Left cardiac atrium (tissue), 4 donors: ENCODE measurements at places on chromosomes 11 and 22. TPM values are rescaled to one million over a fixed set of nuclear protein-coding genes. Genes with fewer than 3 reads are reported as not detected.

DNA sequence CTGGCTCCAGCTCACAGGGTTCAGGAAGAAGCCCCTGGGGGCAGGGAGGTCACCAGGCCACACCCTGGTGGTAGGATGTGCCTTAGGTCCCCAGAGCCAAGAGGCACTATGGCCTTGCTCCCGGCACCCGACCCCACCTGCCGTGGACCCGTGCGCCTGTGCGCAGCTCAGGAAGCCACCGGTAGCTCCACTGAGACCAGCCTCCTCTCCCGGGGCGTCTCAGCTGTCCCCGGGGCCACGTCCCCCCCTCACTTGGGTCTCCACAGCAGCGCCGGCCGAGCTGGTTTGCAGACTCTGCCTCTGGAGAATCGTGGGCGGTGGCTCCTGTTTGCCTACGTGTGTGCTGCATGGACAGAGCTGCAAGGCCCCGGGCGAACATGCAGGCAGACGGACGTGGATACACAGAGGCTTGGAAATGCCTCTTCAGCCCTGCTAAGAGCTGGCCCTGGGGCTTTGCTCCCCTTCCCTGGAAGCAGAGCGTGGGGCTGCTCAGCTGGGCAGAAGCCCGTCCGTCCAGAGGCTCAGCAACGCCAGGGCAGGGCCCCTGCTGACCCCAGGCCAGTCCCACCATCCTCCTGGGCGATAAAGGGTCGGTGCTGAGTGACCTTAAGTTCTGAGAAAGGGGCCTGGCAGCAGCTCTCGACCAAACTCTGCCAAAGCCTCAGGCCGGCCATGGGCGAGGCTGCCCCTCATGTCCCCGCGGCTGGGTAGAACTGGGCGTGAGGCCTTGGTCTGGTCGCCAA, 15.3 kb upstream of the MUC5B start:
- peak; percentile 11 for DNase-seq

GRCh38 chr11:63635762-63636465, 21.7 kb upstream of the PLAAT3 start:
- peak; percentile 45 for DNase-seq

Gene SPDYC
- not detected for total RNA-seq

DNA sequence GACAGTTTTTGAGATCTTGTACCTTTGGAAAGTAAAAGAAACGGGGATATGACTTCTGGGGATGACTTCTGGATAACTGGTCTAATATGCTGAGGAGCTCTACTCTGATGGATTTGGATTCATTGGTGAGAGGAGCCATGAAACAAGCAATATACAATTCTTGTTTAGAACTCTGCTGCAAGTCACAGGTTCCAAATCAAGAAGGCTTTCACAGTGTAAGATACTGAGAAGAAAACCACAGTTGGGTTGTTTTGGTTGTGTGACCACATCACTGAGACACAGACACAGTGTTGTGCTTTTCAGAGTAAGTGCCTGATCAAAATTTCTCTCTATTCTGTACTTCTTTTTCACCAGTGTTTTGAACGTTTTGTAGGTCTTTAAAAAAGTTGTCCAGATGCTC, 13.1 kb upstream of the UCP2 start:
- DNase-seq: no peak

Gene ROM1
- total RNA-seq: 3.8 TPM

DNA sequence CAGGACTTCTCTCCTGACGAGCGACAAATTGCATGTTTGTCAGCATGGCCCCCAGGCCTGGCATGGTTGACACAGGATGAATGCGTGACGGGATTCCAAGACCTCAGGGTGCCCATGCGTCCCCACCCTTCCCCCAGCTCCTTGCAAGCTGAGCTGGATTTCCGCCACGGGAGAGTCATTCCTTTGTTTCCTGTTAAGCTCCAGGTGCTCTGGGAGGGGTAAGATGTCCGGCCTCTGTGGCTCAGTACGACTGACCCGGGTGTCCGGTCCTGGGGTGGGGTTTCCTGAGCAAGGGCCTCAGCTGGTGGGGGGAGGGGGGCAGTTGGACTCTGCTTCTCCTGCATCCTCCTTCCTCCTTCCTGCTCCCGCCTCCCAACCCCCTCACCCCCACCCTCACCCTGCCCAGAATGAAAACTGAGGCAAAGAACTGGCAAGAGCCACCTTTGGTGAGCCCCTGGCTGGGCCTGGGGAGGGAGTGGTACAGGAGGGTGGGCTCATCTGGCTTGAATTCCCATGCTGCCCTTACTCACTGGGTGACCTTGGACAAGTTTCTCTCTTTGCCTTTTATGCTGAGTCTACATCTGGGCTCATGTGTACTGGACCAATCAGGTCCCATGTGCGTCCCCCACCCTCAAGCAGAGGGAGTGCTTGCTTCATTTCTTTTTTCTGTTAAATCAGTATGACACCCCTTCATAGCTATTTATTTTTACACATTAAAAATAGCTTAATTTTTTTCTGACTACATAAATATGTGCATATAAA, 2.5 kb downstream of the CDC42EP2 start:
- DNase-seq: peak; percentile 87

DNA sequence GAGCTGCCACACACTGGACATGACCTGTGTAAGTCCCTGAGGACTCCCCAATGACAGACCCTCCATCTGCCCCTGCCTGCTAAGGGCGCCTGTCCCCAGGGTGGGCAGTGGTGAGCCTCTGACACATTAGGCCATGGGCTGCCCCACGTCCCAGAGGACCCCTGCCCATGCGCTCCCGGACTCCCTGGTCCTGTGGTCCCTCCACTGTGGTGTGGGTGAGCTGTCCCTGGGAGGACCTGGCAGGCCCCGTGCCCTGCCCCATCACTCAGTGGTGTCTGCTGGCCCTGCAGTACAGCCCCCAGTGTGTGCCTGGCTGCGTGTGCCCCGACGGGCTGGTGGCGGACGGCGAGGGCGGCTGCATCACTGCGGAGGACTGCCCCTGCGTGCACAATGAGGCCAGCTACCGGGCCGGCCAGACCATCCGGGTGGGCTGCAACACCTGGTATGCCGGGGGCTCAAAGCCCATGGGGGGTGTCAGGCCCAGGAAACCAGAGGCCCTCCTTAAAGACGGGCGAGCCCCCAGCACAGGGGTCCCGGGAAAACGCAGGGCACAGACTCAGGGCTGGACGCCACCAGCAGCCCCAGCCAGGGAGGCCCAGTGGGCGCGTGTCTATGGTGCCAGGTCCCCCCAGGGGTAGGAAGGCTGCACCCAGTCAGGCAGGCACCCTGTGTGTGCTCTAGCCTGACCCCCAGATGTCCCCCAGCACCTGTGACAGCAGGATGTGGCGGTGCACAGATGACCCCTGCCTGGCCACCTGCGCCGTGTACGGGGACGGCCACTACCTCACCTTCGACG, 18.7 kb downstream of the MUC5AC start:
- DNase-seq: peak; percentile 16
